ENCODE measurements at places on chromosomes 11 and 22.

- DNase-seq: peak; percentile 78
- H3K4me3 ChIP-seq: peak overlapping the region; percentile 95
- peaks cover 17% of the 10 kb centered on the region for H3K36me3 ChIP-seq
- peak overlapping the region; percentile 65 for H3K27ac ChIP-seq
- H3K27me3 ChIP-seq: peaks cover 2% of the 10 kb centered on the region
Observed at GRCh38 chr11:17354601-17354991, 3.0 kb downstream of the NCR3LG1 start.

GRCh38 chr11:10651656-10652361 lies 41.7 kb downstream of the IRAG1 start:
- H3K36me3 ChIP-seq: peaks cover 16% of the 10 kb centered on the region
- peaks cover 2% of the 10 kb centered on the region for H3K27me3 ChIP-seq
- DNase-seq: no peak
- H3K4me3 ChIP-seq: no peak overlapping the region
- H3K27ac ChIP-seq: no peak overlapping the region

DNA sequence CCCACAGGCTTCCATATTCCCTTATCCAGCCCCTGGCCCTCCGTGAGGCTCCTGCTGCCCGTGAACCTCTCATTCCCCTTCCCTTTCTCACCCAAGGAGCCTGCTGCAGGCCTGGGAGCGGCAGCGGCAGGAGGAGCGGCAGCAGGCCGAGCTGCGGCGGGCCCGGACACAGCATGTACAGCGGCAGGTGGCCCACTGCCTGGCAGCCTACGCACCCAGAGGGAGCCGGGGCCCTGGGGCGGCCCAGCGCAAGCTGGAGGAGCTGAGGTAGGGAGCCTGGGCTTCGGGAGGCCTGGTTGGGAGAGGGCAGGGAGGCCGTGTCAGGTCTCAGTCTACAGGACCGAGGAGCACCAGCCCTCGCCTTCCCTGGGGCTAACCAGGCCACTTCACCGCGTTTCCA lies 8.1 kb upstream of the SART1 start:
- peaks cover 6% of the 10 kb centered on the region for H3K4me1 ChIP-seq
- H3K27ac ChIP-seq: no peak overlapping the region
- no peaks in the 10 kb centered on the region for H3K27me3 ChIP-seq
- H3K36me3 ChIP-seq: no peaks in the 10 kb centered on the region
- no peak for DNase-seq

- DNase-seq: no peak
- H3K27me3 ChIP-seq: peaks cover 4% of the 10 kb centered on the region
- no peak overlapping the region for H3K4me3 ChIP-seq
- no peak overlapping the region for H3K27ac ChIP-seq
- H3K4me1 ChIP-seq: no peaks in the 10 kb centered on the region
Observed at GRCh38 chr22:44112191-44112590, 68.5 kb upstream of the PARVG start.

- no peak overlapping the region for H3K4me3 ChIP-seq
- no peaks in the 10 kb centered on the region for H3K36me3 ChIP-seq
- no peaks in the 10 kb centered on the region for H3K27me3 ChIP-seq
- H3K27ac ChIP-seq: no peak overlapping the region
- peaks cover 11% of the 10 kb centered on the region for H3K4me1 ChIP-seq
Observed at GRCh38 chr11:109789901-109790300, 303.3 kb upstream of the ZC3H12C start.

DNA sequence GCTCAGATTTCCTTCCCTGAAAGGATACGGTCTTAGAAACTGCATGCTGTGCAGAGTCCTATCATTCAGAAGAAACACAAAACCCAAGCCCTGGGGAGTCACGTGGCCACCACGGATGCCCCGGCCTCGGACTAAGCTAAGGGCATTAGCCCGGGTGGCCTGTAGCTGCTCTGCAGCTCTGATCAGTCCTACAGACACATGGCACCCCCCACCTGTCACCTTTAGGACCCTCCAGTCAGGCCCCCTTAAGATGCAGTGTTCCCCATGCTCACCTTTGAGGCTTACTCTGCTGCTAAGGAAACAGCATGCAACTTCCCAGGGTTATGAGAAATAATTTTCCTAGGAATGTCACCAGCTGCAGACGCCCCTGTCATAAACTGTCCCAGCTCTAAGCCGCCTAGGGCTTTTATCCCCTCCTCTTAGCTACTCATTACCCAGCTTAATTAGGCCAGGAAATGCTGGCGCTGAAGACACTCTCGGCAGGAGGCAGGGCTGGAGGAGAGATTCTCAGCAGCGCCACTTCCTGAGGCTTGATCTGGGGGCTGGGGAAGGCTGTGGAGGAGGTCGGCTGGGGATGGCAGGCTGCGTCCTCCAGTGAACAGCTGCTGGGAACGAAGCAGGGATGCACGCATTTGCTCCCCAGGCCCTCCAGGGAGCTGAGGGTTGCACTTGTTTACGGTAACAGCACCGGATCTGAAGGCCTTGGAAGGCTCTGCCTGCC lies 47.2 kb upstream of the ADA2 start:
- H3K36me3 ChIP-seq: peaks cover 4% of the 10 kb centered on the region
- no peak for DNase-seq
- H3K4me3 ChIP-seq: no peak overlapping the region

GRCh38 chr11:61627850-61628661 lies 47.2 kb upstream of the SYT7 start:
- peaks cover 35% of the 10 kb centered on the region for H3K27me3 ChIP-seq
- peaks cover 24% of the 10 kb centered on the region for H3K4me1 ChIP-seq
- no peak overlapping the region for H3K4me3 ChIP-seq
- H3K36me3 ChIP-seq: no peaks in the 10 kb centered on the region
- H3K27ac ChIP-seq: no peak overlapping the region
- peak; percentile 59 for DNase-seq

- peak overlapping the region; percentile 25 for H3K27ac ChIP-seq
- DNase-seq: peak; percentile 31
- no peaks in the 10 kb centered on the region for H3K27me3 ChIP-seq
- H3K36me3 ChIP-seq: peaks cover 11% of the 10 kb centered on the region
- peak overlapping the region; percentile 59 for H3K4me3 ChIP-seq
Observed at GRCh38 chr11:29293825-29294224, 723.0 kb downstream of the KCNA4 start.

DNA sequence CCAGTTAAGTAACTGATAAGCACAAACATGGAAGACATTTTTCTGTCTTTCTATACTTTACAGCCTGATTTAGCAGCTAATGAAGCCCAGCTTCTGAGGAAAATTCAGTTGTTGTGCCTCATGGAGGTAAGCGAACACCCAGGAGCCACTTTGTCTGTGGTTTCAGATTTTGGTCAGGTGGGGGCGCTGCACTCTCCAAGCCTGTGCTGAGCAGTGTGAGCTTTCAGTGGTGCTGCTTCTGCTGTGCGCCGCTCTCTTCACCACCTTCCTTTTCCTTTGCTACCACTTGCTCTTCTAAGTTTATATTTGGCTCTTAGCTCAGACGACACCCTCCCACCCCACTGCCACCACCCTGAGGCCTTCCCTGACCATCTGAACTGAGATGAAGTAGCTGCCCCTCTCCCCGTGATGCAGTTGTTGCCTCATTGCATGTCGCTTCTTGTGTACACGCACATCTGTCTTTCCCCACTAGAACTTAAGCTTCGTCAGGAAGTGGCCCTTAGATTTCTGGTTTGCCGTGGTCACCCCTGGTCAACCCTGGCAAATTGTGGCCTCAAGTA lies 14.0 kb downstream of the PSMD13 start:
- H3K4me1 ChIP-seq: no peaks in the 10 kb centered on the region
- no peak overlapping the region for H3K4me3 ChIP-seq
- no peaks in the 10 kb centered on the region for H3K27me3 ChIP-seq
- peak; percentile 45 for DNase-seq

DNA sequence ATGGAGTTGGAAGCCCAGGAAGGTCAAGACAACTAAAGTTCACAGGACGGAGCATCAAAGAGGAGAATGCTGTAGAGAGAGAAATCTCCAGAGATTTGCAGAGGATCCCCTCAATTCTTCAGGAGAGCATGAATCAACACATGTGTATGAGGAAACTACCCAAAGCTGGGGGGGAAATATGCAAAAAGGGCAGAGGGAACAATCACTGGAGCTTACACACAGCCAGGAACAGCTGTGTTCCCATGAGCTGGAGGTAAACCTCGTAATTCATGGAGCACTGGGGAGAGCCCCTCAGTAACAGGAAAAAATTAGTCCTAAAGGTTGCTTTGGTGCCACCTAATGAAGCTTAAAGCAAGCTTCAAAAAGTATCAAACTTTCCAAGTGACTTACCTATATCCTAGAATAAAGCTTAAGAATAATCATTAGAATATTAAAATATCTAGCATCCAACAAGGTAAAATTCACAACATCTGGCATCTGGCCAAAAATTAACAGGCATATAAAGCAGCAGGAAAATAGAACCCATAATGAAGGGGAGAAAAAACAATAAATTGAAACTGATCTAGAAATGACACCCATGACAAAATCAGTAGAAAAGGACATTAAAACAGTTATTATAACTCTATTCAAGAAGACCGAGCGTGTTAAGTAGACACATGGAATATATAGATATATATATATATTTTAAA lies 134.2 kb downstream of the STK33 start:
- H3K4me1 ChIP-seq: no peaks in the 10 kb centered on the region
- H3K27ac ChIP-seq: no peak overlapping the region
- H3K36me3 ChIP-seq: no peaks in the 10 kb centered on the region
- no peak overlapping the region for H3K4me3 ChIP-seq

DNA sequence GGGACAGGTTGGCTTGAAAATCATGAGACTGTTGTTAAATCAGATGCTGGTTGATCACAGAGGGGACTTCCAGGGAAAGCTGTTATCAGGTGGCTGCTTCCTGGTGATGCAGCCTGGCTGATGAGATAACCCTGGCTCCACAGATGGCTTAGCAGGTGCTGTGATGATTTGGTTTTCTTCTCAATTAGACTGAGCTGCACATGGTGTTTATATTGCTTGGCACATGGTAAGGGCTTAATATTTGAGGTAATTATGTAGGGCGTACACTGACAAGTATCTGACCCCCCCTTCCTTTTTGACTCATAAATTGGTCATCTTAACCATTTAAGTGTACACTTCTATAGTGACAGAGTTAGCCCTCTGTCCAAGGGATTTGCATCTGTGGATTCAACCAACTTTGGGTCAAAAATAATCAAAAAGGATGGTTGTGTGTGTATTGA lies 7.0 kb downstream of the RPS3 start:
- H3K36me3 ChIP-seq: peaks cover 50% of the 10 kb centered on the region
- H3K4me1 ChIP-seq: peaks cover 56% of the 10 kb centered on the region
- peaks cover 4% of the 10 kb centered on the region for H3K27me3 ChIP-seq
- peak overlapping the region; percentile 40 for H3K27ac ChIP-seq
- peak; percentile 13 for DNase-seq

GRCh38 chr22:40432157-40432556 lies 61.8 kb downstream of the SGSM3 start:
- peaks cover 2% of the 10 kb centered on the region for H3K27me3 ChIP-seq
- H3K4me1 ChIP-seq: peaks cover 17% of the 10 kb centered on the region
- peaks cover 10% of the 10 kb centered on the region for H3K36me3 ChIP-seq
- no peak overlapping the region for H3K4me3 ChIP-seq
- H3K27ac ChIP-seq: no peak overlapping the region
- DNase-seq: no peak

DNA sequence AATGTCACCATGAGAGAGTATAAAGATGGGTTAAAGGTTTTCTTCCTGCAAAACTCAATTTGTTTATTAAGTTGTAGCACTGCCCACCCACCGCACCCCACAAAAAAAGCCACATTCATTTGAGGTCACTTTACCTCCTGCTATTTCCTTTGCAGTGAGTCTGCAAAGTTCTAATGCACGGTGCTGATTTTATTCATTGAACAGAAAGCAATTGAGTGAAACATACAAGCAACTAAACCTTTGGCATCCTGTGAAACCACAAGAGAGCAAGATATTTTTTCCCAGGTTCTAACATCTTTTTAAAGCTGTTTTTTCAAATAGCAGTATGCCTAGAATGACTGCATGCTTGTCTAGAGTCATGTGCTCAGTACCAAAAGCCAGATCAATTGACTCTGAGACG lies 39.0 kb downstream of the RRAS2 start:
- H3K36me3 ChIP-seq: peaks cover 5% of the 10 kb centered on the region
- H3K4me3 ChIP-seq: no peak overlapping the region
- no peaks in the 10 kb centered on the region for H3K27me3 ChIP-seq
- DNase-seq: peak; percentile 15
- peaks cover 78% of the 10 kb centered on the region for H3K4me1 ChIP-seq

GRCh38 chr22:46845296-46846149 lies 83.1 kb downstream of the TBC1D22A start:
- H3K4me3 ChIP-seq: peak overlapping the region; percentile 54
- no peaks in the 10 kb centered on the region for H3K27me3 ChIP-seq
- 0 out of 2 replicates have a peak, but pooled peaks cover 9% of the 10 kb centered on the region for H3K36me3 ChIP-seq
- peak overlapping the region; percentile 27 for H3K27ac ChIP-seq
- peaks cover 71% of the 10 kb centered on the region for H3K4me1 ChIP-seq

GRCh38 chr11:67632175-67632981 lies 2.6 kb upstream of the NUDT8 start:
- peaks cover 5% of the 10 kb centered on the region for H3K4me1 ChIP-seq
- H3K27me3 ChIP-seq: peaks cover 2% of the 10 kb centered on the region
- H3K36me3 ChIP-seq: no peaks in the 10 kb centered on the region
- H3K4me3 ChIP-seq: peak overlapping the region; percentile 34

- no peaks in the 10 kb centered on the region for H3K4me1 ChIP-seq
- H3K4me3 ChIP-seq: no peak overlapping the region
- H3K36me3 ChIP-seq: no peaks in the 10 kb centered on the region
- H3K27ac ChIP-seq: no peak overlapping the region
- no peak for DNase-seq
Observed at GRCh38 chr11:67409781-67410368, 5.6 kb upstream of the CARNS1 start.

DNA sequence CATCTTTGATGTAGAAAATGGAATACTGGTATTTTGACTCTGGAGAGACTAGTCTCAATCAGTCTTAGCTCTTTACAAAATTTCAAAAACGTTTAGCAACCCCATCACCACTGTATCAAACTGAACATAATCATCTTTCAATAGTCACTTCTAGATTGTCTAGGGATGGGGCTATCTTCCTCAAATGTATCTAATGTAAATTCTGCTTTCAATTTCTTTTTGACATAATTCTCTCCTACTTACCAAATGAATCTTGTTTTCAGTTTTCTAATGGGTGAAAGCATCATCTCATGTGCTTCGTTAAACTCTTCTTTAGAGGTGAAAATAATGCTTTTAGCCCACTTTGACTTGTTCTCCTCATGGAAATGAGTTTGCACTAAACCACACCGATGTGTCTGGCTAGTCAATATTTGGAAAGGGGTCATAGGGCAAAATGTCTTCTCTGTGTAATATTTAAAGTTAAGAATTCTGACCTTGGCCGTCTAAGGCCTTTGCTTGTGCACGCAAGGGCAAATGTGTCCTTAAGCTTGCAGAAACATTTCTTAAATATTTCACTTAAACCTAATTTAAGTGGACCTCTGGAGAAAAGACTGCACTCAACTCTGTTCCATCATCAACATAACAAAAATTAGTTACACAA lies 5.2 kb downstream of the SIK3 start:
- DNase-seq: no peak
- peaks cover 2% of the 10 kb centered on the region for H3K27me3 ChIP-seq
- H3K27ac ChIP-seq: no peak overlapping the region
- H3K4me3 ChIP-seq: no peak overlapping the region
- H3K36me3 ChIP-seq: peaks cover 17% of the 10 kb centered on the region
- peaks cover 46% of the 10 kb centered on the region for H3K4me1 ChIP-seq

Data from HFFc6 (cell line).